Epithelial cell of proximal tubule (primary cell): ENCODE measurements at places on chromosomes 6 and 20.
A peak's percentile ranks its signal among the peaks of the same experiment; 100 is the strongest.

DNA sequence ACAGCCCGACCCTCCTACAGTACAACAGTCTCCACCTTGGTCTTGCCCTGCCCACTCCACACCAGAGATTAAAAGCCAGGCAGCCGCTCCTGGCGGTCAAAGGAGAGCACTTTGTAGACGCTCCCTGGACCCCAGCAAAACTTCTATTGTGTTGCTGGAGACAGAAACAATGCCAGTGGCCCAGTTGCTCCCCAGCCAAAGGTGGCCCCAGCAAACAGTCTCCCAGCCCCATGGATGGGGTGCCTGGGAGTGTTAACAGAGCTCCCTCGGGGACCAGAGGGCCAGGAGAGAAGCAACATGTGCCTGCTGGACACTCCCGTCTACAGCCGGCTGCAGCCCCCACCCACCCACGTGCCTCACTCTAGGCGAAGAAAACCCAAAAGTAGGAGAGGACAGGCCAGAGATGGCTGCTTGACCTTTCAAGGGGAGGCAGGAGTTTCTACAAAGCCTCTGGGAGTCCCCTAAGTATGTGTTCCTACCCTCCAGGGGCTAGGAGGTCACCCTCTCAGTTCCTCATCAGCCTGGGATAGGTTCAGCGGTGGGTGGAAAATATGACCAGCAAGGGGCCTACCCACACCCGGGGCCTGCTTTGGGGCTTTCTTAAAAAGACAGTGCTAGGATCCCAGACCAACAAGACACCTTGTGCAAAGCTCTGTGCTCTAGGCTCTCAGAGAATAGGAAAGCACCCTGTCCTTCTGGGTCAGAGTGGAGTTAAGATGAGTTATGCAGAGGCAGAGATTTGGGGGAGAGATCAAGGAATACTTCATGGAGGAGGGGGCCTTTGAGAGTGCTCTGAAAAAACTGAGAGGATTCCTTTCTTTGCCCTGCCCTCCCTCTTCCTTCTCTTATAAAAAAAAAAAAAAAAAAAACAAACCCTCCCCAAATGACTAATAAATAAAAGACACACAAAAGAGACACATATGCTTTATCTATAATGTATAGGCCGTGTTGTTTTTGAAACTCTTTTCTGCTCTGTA lies 19.0 kb upstream of the PREX1 start:
- DNase-seq: no peak

- DNase-seq: peak; percentile 100
These were observed 488.3 kb downstream of the CDKAL1 start for GRCh38 chr6:21022343-21023107.

DNA sequence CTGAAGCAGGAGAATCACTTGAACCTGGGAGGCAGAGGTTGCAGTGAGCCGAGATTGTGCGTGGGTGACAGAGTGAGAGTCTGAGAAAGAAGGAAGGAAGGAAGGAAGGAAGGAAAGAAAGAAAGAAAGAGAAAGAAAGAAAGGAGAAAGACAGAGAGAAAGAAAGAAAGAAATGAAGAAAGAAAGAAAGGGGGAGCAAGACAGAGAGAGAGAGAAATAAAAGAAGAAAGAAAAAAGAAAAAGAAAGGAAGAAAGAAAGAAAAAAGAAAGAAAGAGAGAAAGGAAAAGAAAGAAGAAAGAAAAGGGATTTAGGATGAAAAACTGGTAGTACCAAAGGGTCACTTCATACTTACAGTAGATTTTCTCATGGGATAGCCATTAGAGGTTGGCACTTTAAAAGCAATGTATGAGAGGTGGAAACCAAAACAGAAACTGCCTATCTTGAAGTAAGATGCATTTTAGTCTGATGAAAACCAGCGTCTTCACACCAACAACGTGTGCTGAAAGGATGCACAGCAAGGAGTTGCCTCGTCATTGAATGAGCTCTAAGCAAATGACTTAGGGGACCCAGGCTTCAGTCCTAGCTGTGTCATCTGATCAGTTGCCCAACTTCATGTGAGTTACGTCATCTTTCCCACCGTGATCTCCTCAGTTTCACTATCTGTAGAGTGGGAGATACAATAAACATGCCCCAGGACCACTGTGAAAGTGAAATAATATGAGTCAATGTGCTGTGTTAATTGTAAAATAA lies 133.9 kb upstream of the NEDD9 start:
- no peak for DNase-seq

- DNase-seq: no peak
These were observed 168.4 kb upstream of the CDYL start for GRCh38 chr6:4607793-4608192.

DNA sequence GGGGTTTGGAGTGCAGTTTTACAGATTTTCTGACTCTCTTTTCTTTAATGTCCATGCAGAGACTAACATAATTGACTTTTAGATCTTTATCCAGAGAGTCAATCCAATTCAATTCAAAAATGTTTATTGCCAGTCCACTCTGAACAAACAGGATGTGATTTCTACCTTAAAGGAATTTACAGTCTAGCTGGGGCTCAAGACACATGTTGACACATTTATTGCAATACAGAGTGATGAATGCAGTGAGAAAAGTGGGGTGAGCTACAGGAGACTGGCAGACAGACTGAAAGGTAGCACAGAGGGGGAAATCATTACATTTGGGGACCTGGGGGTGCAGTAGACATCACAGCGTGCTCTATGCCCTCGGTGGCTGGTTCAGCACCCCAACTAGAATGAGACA lies 193.9 kb downstream of the SLC24A3 start:
- DNase-seq: no peak

DNA sequence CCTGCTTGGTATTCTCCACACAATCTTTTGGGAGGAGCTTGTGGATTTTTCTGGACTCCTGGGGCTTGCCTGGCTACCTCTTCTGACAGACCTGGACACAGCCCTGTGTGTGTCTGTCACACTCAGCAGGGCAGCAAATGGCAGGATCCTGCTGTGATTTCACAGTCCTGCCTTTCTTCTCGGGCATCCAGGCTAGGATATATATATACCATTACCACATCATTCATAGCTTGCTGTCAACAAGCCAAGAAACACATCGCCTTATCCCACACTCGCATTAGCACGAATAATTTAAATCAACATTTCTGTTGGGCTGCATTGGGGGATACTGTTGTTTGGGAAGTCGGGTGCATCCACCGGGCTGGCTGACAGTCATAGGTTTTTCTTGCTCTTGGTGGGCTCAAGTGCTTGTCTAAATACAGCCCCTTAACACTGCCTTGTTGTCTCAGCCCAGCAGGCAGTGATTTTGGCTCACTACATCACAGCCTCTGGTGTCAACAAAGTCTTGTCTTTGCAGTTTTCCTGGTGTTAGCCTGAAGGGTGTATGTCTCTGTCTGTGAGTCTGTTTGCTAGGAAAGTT lies 154.9 kb upstream of the FERMT1 start:
- DNase-seq: no peak

- no peak for DNase-seq
These were observed 12.3 kb upstream of the TRIM38 start for GRCh38 chr6:25950297-25950696.

DNA sequence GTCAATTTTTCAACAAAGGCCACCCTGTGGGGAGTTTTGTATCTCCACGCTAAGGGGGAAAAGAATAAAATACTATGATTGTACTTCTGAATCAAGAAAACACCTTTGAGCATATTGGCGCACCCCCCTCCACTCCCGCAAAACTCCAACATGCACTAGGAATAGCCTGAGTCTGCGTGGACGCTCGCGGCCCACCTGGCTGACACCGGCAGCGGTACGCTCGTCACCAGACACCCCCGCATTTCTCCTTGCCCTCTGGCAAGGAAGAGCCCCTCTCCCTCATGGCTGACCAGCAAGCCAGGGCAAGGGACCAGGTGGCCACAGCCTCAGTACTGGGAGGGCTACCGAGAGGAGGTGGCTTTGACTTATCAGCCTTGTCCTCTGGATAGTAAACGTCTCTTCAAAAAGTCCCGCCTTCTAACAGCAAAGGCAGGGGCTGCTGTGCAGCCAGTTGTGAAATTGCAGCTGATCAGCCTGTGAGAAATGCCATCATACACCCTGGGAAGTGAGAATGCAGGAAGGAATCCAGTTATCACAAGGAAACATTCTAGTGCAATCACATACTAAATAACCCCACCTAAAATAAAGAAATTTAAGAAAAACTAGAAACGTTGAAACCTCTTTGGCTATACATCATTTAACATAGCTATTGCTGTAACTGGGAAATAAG lies 84.2 kb downstream of the HUS1B start:
- DNase-seq: no peak

GRCh38 chr6:68658338-68658737 lies 23.3 kb downstream of the ADGRB3 start:
- DNase-seq: no peak

DNA sequence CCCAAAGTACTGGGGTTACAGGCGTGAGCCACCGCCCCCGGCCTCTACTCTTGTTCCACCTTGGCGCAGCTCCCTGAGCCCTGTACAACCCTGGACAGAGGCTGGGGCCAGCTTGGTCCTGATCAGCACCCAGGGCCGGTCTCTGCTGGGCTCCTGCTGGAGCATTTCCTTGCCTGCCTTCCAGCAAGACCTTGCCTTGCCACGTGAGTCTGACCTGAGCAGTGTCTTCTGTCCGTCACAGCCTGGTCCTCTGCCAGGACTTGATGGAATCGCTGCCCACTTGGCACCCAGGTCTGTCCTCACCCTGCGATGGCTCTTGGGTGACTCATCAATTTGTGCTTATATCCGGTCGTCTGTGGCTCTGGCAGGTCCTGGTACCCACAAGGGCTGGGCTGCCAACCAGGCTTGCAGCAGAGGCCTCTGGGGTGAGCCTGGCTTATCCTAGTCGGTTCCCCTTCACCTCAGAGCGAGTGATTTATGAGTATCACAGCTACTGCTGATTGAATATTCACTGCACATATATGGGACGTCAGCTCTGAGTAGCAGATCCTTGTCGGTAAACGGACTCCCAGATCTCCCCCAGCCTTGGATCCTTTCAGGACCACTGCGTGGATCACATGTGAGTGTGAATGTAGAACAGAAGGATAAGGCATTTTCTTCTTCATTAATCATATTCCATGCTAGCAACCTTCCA lies 10.1 kb upstream of the SULF2 start:
- peak; percentile 72 for DNase-seq

- no peak for DNase-seq
These were observed 335.4 kb downstream of the GRIK2 start for GRCh38 chr6:101728956-101729355.
